Spleen (tissue), 13 donors: ENCODE measurements at places on chromosomes 7 and 10.

- no peak for DNase-seq
These were observed 807.7 kb upstream of the ZWINT start for GRCh38 chr10:57168611-57169240.

DNA sequence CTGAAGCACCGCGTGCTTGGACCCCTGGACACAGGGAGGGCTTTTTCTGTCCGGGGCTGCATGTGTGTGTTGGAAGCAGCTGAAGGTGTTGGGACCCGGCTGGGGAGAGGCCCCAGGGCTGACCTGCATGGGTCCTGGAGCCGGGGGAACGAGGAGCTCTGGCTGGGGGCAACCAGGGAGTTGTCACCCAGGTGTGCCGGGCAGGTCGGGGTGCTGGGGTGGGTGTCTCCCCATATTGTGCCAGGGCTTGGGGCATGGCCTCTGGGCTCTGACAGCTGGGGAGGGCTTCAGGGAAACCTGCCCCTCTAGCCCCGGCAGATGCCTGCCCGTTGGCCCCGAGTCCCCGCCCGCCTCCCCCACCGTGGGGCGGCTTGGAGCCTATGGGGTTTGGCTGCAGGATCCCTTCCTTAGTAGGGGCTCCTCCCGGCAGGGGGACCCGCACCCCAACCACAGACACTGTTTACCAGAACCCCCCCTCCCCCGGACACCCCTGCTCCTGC is 42.3 kb downstream of the UNCX start:
- no peak for DNase-seq

GRCh38 chr10:84938117-84938905 is 609.9 kb downstream of the CCSER2 start:
- no peak for DNase-seq

DNA sequence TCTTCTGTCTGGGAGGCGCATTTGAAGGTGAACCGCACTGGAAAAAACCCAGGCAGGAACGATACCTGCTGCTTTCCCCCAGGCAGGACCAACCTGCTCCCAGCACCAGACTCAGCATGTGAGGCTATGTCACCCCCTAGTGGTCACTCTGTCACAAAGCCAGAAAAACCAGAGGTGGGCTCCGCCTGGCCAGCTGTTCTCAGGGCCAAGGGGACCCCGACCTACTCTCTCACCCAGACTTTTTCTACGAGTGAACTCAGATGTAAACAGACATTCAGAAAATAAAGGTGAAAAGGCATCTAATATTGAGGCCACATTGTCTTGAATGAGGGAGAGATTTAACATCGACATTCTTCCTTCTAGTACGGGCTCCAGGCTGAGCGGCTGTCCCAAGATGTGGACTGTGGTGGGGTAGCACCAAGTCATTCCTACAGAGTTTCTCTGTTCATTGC is 117.3 kb downstream of the PRKAG2 start:
- DNase-seq: no peak

- no peak for DNase-seq
These were observed 982 bp downstream of the PGAM1 start for GRCh38 chr10:97426776-97427570.

DNA sequence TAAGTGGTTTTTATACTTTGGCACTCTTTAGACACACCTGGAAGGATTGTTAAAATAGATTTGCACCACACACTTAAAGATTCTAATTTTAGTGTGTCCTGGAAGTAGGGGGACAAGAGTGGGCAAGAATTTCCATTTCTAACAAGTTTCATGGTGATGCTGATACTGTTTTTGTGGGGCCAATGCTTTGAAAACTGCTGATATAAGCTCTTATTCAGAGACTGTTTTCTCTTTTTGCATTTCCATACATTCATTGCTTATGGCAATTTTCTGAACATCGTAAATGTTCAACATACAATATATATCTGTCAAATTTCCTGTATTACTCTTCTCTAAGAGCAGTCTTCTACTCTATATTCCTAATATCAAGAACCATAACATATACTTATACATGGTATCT is 79.0 kb downstream of the TFEC start:
- DNase-seq: no peak

DNA sequence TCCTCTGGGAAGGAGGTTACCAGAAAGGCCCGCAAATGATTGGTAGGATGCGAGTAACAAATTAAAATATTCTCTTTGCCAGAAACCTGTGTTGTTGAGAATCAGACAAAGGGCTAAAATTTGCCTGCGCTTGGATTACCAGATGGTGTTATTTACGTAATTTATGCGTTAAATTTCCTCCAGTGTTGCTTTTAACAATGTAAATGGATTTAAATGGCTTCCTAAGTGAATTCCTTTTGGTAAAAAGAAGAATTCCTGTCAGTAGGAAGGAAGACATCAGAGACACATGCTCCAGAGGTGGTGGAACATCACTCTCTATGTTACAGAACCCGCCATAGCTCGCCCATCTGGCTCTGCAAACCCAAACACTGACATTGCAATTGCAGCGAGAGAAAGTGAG is 520.6 kb downstream of the GALNT17 start:
- DNase-seq: no peak

- peak; percentile 74 for DNase-seq
These were observed 143.2 kb upstream of the RET start for GRCh38 chr10:42933448-42934340.

DNA sequence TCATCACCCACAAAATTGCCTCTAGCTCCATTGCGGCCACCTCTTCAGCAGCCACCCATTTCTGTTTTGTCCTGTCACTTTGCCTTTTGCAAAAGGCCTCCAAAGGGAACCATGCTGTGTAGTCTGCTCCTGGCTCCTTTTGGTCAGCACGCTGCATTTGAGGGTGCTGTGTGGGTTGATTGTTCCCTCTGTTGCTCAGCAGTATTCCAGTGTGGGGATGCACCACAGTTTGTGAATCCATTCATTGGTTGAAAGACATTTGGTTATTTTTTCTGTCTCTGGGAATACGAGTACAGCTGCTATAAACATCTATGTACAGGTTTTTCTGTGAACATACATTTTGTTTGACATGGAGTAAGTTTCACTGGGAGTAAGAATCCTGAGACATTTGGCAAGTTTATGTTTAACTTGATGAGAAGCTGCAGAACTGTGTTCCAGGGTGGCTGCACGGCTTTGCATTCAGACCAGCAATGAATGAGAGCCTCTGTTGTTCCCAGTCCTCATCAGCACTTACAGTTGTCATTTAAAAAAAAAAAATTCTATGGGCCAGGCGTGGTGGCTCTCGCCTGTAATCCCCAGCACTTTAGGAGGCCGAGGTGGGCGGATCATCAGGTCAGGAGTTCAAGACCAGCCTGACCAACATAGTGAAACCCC is 82.3 kb downstream of the UBE3C start:
- no peak for DNase-seq

DNA sequence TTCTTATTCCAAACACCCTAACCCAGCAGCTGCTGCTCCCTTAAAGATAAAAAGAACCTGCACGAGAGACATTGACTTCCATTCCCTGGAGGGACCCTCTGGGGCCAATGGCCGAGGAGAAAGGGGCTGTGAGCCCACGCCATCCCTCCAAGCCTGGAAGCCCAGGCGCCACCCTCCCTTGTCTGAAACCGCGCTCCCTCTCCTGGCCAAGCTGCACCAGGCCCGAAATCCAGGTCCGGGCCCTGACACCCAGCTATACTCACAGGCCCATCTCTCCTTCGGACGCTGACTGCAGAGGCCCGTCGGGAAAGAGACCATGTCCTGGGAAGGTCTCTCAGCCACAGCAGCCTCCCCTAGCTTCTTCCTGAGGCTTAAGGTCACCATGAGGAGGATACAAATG is 196.5 kb downstream of the PTPRN2 start:
- peak; percentile 59 for DNase-seq

- DNase-seq: no peak
These were observed 238.5 kb downstream of the SEMA3A start for GRCh38 chr7:83956104-83956503.

- DNase-seq: peak; percentile 91
These were observed 11.3 kb upstream of the INMT start for GRCh38 chr7:30740417-30741181.

DNA sequence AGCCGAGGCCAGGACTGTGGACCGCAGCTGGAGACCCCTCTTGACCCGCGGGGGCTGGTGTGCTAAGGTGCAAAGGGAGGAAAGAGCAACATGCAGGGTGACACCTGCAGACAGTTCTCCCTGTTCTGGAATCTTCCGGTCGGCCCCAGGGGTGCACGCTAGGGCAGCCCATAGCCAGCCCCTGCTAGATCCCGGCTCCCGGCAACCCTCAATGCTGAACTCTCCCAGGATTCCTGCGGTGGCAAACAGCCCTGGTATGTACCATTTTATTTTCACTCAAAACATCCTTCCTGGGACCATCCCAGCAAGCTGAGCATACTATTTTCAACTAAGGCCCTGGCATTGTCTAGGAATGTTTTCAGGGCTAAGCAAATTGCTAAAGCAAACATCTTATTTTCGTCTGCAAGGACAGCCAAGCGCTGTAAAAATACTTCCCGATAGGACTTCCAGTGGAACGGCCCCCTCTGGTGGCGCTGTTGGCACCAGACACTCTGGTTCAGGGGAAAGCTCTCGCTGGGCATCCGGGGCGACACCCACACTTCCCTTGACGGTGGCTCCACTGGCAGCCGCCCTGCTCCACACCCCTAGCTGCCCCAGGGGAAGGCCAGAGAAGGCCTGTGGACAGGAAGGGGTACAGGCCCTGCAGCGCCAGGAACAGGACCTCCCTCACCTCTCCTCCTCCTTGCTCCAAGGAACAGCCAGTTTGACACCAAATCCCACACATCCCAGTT is 99.4 kb downstream of the CTBP2 start:
- DNase-seq: peak; percentile 91

- no peak for DNase-seq
These were observed 21.2 kb upstream of the NPS start for GRCh38 chr10:127527891-127528290.

DNA sequence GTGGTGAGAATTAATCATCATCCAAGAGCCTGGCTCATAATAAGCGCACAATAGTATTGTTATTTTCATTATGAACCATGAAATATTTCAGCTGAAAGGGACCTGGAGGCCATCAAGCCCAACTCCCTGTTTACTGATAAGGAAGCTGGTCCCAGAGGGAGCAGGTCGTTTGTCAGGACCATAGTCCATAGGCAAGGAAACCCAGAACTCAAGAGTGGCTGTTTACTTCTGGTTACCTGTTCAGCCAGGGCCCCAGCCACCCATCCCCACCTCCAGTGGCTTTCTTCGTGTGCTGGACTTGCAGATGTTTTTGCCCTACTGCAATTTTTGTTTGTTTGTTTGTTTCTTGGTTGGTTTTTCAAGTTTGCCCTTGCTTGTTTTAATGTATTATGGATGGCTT is 152.0 kb downstream of the TPST1 start:
- no peak for DNase-seq

- DNase-seq: no peak
These were observed 161.4 kb downstream of the ELMO1 start for GRCh38 chr7:37287131-37287855.

GRCh38 chr7:100545360-100546128 is 6.5 kb downstream of the AGFG2 start:
- DNase-seq: no peak

DNA sequence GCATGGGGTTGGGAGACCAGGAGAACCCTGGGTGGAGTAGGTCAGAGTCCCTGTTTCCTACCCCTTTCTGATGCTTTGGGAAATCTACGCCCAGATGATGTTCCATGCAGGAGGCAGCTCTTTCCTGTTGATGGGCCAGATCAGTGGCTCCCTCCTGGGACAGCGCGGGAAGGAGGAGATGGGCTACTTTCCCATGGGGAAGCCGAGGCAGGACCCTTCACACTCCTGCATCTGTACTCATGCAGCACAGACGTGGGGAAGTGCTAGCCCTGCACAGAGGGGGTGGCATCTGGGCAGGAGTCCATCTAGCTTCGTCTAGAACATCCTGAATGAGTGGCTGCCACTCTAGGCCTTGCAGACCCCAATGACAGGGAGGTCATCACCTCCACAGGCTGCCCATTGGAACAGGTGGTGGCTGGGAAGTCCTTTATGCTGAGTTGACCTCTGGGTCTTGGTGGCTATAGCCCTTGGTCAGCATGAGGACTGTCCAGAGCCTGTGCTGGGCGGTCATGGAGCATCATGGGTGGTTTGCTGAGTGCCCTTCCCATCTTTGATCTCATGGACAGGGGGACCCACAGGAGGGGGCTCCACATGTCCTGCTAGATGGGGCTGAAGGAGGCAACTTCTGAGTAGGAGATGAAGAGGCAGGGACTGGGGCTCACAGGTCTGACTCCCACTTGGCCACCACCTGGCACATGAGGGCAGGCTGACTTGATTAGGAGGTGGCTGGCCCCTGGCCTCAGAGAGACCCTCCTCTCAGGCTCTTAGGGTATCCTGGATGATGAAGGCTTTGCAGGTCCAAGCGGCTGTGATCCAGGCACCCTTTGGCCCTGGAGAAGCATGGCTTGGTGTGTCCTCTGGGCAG is 24.6 kb downstream of the RAMP3 start:
- DNase-seq: peak; percentile 71

- DNase-seq: no peak
These were observed 132.9 kb downstream of the FAM204A start for GRCh38 chr10:118209215-118209614.

DNA sequence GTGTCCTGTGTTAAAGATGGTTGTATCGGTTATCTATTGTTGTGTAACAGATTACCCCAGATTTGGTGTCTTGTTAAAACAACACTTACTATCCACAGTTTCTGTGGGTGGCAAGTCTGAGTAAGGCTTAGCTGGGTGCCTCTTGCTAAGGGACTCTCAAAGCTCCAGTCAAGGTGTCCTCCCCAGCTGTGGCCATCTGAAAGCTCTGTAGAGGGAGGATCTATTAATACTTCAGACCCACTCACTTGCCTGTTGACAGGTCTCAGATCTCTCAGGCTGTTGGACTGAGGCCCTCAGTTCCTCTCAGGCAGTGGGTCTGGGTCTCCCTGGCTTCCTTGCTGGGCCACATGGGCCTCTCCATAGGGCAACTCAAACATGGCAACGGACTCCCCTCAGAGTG is 19.6 kb downstream of the ARID5B start:
- DNase-seq: no peak

DNA sequence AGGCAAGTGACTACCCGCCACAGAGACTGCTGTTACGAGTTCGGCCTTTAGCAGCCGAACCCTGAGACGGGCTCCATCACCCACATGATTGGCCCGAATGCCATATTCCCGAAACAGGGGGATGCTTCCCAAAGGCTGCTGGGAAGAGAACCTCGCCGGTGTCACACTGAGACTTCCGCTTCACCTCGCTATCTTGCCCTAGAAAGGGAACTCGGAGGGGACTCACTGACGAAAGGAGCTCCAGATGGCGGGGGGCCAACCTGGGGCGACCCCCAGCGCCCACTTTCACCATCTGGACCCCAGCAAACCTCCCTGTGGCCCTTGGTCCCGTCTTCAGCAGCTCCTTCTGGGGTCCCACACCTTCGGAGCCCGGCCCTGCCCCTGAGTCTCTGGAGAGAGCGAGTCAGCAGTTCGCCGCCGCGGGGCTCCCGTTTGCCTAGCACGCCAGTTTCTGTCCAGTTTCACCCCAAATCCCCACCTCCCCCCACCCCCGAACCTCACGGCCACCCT is 529 bp downstream of the HPS1 start:
- peak; percentile 92 for DNase-seq

- DNase-seq: no peak
These were observed 78.8 kb upstream of the ANKRD1 start for GRCh38 chr10:90999512-91000172.
